Myocyte (in vitro differentiated cells): ENCODE measurements at places on chromosomes 5 and 9. TPM values are rescaled to one million over a fixed set of nuclear protein-coding genes. Genes with fewer than 3 reads are reported as not detected.

GRCh38 chr9:79408200-79408599, 163.6 kb upstream of the TLE4 start:
- peak; percentile 24 for DNase-seq

- DNase-seq: peak; percentile 21
These were observed 538.1 kb upstream of the MEF2C start for GRCh38 chr5:89421035-89421434.

The TAF11L5 gene
- not detected in 2 replicates for total RNA-seq

The APBA1 gene
- total RNA-seq: 2.9 and 4.0 TPM in 2 replicates

The PLK2 gene
- 171 and 198 TPM in 2 replicates for total RNA-seq

The GABRB2 gene
- 0.64 and 1.9 TPM in 2 replicates for total RNA-seq

The PAIP2 gene
- 110 and 111 TPM in 2 replicates for total RNA-seq
